GM19239 (cell line): ENCODE measurements at places on chromosomes 12 and 14.

- no peak for DNase-seq
Observed at GRCh38 chr14:104314251-104314941, 176.0 kb downstream of the KIF26A start.

DNA sequence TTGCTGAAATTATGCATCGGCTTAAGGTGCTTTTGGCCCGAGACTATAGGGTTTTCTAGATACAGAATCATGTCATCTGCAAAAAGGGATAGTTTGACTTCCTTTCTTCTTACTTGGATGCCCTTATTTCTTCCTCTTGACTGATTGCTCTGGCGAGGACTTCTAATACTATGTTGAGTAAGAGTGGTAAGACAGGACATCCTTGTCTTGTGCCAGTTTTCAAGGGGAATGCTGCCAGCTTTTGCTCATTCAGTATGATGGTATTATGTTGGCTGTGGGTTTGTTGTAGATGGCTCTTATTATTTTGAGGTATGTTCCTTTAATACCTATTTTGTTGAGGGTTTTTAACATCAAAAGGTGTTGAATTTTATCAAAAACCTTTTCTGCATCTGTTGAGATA lies 8.3 kb downstream of the BMAL2 start:
- DNase-seq = no peak

DNA sequence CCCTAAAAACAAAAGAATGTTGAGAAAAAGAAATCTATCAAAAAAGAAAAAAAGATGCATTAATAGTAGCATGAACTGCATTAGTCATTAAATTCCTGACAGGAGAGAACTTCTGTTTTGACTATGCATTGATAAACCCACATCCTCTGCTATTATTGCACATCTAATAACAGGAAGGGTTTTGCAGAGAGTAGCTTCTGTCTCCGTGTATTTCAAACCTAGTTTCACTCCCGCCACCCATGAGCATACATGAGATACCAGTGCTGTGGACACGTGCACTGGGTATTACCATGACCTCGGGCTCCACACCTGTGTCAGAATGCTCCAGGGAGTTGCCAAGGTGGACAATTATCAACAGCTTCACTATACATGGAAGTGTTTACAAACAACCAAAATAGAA lies 449.1 kb upstream of the SOX5 start:
- no peak for DNase-seq

DNA sequence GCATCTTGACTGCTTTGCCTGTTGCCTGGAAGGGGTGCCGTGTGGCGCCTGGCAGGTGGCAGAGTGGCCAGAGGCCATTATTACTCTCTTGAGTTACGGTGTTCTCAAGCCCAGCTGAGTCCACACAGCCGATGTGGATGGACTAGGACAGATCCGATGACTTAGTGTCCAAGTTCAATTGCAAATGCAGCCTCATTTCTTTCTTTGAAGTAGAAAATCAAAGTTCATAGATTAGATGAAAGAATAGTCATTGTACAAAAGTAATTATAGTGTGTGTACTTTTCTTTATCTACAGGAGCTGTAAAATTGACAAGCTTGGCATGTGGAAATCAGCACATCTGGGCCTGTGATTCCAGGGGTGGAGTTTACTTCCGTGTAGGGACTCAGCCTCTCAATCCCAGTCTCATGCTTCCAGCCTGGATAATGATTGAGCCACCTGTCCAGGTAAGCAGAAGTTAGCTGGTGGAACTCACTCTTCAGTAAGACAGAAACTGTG lies 44.7 kb downstream of the ANKRD9 start:
- no peak for DNase-seq

DNA sequence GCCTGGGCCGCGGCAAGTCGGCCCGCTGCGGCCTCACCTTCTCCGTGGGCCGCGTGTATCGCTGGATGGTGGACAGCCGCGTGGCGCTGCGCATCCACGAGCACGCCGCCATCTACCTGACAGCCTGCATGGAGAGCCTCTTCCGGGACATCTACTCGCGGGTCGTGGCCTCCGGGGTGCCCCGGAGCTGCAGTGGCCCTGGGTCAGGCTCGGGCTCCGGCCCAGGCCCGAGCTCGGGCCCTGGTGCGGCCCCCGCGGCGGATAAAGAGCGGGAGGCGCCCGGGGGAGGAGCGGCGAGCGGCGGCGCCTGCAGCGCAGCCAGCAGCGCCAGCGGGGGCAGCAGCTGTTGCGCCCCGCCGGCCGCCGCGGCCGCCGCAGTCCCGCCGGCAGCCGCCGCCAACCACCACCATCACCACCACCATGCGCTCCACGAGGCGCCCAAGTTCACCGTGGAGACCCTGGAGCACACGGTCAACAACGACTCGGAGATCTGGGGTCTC lies 226.2 kb upstream of the CRY1 start:
- no peak for DNase-seq
